ENCODE measurements at places on chromosomes 16 and 17. TPM values are rescaled to one million over a fixed set of nuclear protein-coding genes. Genes with fewer than 3 reads are reported as not detected.

DNA sequence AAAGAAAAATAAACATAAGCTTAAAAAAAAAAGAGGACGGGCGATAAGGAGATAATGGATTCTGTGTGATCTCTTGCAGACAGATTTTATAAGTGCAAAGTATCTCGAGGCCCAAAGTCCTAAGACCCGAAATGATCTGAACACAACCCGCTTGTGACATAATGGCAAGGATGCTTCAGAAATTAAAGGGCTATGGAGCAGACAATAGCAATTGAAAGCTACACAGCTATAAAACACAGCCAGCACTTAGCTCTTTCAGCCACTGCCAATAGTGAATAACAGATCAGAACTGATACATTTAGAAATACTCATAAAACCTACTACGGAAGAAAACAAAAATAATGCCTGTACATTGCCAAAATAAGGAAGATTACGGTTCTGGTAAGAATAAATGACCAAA is 117.5 kb downstream of the ZFHX3 start:
- DNase-seq, result no peak

GRCh38 chr17:61384354-61384691 is 15.3 kb upstream of the TBX2 start:
- DNase-seq, result no peak

DNA sequence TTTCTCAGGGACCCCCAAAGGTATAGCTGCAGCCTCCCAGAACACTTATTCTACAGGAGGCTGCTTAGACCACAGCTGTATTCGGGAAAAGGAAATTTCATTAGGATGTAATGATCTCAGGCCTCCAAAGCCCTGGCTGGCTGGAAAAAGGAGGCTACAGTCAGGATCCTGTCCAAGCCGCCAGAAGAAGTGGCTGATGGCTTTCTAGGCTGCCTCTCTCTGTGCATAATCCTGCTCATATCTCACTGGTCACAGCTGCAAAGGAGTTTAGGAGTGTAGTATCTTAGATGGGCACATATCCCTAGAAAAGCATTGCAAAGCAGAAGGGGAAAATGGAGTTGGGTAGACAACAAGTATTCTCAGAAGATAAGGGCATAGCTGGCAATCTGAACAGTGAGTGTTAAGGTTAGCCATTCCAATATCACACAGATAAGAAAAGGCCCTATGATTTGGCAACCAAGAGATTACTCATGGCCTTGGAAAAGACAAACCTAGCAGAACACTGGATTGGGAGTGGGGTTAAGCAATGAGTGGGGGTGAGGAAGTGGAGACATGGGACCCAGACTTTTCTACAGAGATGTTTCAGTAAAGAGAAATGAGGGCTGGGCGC is 26.0 kb upstream of the PRKCA start:
- DNase-seq, result peak; percentile 15

Gene CLEC18B
- 0.06 TPM for polyA plus RNA-seq

DNA sequence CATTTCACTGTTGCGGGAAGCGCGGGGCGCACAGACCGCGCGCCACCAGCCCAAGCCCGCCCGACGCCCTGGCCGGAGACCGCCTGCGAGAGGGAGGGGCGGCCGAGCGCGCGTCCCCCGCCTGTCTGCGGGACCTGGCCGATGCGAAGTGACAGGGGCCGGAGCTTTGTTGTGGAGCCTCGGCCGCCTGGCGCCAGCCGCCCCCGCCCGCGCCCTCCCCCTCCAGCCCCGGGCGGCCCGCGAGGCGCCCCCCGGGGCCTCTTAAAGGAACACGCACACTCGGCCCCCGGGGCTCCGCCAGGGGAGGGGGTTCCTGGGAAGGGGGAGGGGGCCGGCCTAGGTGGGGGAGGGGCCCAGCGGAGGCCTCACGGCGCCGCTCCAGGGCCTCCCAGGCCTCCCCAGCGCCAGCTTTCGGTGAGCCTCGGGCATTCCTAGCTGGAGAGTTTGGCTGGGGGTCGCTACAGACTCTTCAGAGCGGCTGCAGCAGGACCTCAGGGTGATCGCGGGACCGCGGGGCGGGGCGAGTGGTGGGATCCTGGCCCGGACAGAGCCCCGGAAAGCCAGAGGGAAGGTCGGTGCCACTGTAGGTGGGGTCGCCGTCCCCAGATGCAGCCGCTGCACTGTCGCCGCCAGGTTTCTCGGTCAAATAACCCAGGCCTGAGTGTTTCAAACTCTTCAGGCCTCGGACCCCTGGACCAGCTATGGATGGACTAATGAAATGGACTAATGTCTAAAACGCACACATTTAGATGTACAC is 2.4 kb upstream of the TBX2 start:
- no peak for DNase-seq

Measured in endothelial cell of umbilical vein (primary cell).